Fibroblast of skin of left quadriceps (primary cell): ENCODE measurements at places on chromosomes 16 and 17.

GRCh38 chr17:21817791-21818364 lies 125.6 kb downstream of the KCNJ18 start:
- DNase-seq, result no peak

DNA sequence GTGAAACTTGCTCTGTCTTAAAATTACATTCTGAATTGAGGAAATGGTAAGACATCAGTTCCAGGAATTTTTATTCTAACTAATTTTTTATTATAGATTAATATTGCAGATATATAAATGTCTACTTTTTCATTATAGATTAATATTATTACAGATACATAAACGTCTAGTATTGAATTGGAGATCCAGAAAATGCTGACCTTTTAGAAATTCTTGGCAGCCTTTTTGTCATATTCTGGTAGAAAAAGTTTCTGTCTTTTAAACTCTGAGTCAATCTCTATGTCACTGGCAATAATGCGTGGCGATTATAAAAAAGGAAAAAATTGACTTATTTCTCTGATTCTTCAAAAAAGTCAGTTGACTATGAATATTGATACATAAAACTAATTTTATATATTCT lies 8.7 kb downstream of the ERCC4 start:
- DNase-seq, result no peak

DNA sequence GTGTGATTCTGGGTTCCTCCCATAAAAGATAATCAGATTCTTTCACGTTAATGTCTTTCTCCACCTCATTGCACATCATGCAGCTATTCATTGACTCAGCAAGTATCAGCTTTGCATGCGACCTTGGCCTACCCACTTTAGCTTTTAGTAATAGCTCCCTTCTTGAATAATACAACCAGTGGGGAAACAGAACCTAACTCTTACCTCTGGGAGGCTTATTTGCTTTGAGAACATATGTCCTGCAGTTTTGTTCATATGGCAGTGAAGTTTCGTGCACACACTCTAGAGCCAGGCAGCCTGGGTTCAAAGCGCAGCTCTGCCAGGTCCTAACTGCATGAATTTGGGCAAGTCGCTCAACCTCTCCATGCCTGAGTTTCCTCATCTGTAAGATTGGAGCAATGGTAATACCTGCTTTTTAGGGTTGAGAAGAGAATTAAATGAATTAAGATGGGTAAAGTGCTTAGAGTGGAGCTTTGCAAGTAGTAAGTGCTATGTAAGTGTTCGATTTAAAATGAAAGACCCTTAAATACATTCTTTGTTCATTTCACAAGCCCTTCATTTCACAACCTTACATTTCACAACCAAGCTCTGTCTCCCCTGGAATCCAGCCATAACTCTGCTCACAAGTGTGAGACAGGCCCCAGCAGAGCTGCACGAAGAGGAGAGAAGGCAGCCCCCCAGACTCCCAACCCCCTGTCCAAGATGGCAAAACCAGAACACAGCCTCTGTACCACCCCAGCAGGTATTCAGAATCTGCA lies 29.3 kb downstream of the MAPT start:
- DNase-seq, result peak; percentile 16

GRCh38 chr16:74709441-74709877 lies 8.8 kb upstream of the MLKL start:
- DNase-seq, result peak; percentile 30

DNA sequence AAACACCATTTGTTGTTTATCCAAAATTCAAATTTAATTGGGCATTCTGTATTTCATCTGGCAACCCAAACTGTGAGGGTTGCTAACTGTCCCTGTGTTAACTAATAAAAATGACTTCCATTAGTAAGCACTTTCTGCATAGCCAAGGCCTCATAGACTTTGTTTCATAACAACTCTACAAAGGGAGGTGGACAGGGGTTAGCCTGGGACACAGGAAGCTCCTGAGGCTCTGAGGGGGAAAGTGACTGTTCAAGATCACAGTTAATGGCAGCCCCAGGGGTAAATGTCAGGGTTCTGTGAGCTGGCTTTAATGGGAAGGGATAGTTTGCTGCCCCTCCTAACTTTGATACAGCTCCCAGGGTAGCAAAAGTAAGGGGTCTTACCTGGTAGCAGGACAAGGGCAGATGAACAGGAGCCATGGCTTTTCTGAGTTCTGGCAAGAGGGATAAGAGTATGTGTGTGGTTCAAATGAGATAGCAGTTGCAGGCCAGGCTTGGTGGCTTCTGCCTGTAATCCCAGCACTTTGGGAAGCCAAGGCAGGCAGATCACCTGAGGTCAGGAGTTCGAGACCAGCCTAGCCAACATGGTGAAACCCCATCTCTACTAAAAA lies 2.2 kb downstream of the HEATR9 start:
- peak; percentile 4 for DNase-seq

DNA sequence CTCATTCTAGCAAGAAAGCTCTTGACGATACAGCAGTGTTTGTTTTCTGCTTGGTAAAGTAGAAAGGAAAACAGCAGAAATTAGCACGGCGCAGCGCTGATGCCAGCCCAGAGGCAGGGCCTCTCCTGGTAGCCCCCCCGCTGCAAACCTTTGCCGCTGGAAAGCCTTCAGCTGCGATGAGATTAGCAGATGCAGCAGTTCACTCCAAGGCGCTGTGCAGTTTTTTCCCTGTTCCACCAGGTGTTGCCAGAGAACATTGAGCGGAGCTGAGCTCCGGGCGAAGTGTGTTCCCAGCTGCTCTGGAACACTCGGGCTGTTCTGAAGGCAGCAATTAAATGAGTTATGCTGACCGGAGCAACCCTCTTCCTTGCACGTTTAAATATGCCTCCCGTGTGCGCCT lies 72.5 kb downstream of the RBFOX1 start:
- DNase-seq, result peak; percentile 8

- no peak for DNase-seq
Observed at GRCh38 chr17:37360632-37361031, 15.2 kb upstream of the C17orf78 start.

GRCh38 chr17:40794466-40794865 lies 5.3 kb downstream of the KRT28 start:
- DNase-seq, result no peak

GRCh38 chr16:2785101-2785991 lies 2.0 kb downstream of the PRSS33 start:
- no peak for DNase-seq

DNA sequence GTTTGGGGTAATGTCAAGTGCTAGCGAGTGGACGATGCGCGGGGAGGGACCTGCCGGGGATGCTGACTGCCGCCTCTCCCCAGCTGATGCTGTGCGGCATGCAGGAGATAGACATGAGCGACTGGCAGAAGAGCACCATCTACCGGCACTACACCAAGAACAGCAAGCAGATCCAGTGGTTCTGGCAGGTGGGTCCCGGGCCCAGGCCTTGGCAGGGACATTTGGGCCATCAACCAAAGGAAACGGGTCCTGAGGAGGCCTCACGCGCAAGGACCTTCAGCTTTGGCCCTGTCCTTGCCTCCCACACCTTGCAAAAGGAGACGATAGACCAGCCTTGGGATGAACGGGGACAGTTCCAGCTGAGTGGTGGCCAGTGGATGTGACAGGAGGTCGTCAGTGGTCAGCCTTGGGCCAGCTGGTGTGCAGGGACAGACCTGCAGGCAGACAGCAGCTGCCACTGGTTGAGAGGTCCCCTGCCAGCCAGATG lies 13.6 kb upstream of the CLEC18A start:
- no peak for DNase-seq

- no peak for DNase-seq
Observed at GRCh38 chr17:79971651-79972050, 64.0 kb downstream of the TBC1D16 start.

DNA sequence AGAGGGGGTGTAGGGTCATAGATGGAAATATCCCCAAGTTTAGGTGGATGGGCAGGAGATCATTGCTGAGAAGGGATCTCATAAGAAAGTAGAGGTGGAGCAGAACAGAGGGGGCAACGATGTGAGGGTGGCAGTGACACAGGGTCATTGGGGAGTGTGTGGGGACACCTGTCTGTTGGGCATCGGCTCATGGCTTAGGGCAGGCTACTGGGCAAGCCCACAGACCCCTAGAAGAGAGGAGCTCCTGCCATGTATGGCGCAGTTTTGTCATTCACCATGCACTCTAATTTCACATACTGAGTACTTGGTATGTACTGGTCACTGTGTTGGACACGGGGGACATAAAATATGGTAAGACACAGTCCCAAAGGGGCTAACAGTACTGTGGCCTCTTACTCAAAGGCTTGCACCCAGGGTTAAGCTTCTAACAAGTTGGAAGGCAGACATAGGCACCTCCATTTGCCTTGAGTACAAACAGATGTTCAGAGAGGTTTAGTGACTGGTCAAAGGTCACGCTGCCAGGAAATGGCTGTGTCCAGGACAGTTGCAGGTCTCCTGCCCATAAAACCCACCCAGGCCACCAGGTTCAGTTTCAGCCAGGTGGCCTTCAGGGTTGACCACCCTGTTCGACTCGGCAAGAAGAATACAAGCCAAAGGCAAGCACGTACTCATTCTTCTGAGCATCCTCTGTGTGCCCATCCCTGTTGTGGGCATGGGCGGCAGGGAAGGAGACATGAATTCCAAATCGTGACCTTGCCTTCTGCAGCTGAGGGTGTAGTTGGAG lies 580.2 kb downstream of the KCNJ18 start:
- DNase-seq, result no peak

DNA sequence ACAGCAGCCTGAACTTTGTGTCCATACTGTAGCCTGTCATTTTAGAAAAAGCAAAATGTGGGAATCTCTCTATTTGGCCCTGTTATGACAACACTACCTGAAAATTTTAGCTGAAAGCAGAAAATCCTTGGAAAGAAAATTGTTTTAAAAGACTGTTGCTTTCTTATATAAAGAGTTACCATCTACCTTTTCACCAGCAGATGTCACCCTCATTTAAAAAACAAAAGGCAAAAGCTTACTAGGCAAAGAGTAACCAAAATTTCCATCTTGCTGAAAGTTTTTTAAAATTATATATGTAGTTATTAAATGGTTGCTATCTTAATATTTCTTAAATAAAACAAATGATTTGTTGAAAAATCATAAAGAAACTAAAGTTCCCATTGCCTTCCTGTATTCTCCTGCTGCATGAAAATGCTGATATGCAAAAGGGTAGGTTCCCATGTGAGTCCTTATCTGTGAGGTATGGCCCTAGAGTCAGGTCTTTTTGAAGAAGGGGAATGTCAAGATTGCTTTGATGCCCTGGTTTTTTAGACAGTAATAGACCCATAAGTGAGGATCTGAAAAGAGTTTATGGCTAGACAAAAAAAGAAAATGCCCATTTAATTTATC lies 61.0 kb downstream of the TNRC6C start:
- DNase-seq, result no peak

DNA sequence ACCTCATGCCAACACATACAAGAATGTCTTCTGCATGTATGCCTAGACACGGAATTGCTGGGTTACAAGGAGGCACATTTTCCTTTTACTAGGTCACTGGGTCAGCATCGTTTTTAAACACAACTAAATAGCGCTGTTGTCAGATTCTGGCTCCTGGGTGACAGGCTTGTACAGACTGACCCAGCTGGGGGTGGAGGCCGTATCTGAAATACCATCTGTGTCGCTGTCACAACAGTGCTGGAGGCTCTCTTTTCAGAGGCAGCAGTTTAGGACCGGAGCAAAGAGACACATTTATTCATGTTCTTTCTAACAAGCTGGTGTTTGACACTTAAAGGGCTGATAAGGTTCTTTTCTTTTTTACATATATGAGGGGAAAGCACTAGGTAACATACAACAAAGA lies 403.0 kb upstream of the ASIC2 start:
- DNase-seq, result no peak

DNA sequence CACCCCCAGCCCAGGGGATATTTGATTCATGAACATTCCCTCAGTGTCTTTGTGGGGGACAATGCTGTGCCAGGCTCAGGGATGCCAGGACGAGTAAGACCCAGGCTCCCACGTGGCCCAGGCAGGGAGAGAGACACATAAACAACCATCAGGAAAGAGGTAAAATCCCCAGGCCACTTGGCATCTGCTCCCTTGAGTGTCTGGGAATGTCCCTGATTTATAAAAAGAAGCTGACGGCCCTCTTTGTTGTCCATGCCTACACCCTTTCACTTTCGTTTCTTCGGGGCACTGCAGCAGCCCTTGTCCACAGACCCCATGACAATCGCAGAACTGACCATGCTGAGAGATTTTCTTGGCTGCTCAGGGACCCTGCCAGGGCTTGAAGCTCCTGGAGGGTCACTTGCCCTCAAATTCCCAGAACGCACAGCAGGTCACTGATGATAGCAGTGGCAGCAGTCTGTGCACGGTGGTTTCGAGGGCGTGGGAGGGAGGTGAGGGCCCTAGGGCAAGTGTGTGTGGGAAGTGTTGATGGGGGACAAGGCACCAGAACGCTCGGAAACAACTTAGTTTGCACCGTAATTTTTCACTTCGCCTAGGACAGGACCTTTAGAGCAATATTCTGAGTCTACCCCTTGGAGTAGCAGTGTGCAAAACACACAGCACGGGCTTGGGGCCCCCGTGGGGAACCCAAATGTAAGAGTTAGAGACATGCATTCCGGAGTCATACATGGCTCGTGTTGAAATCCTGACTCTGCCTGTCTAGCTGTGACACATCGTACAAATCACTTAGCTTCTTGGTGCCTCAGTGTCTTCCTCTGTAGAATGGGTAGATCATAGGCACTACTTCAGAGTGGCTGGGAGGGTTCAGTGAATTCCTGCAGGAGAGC lies 4.7 kb downstream of the NOD2 start:
- no peak for DNase-seq

GRCh38 chr16:82772215-82772614 lies 145.4 kb downstream of the CDH13 start:
- DNase-seq, result no peak

GRCh38 chr17:6168296-6168695 lies 98.1 kb downstream of the WSCD1 start:
- DNase-seq, result no peak

DNA sequence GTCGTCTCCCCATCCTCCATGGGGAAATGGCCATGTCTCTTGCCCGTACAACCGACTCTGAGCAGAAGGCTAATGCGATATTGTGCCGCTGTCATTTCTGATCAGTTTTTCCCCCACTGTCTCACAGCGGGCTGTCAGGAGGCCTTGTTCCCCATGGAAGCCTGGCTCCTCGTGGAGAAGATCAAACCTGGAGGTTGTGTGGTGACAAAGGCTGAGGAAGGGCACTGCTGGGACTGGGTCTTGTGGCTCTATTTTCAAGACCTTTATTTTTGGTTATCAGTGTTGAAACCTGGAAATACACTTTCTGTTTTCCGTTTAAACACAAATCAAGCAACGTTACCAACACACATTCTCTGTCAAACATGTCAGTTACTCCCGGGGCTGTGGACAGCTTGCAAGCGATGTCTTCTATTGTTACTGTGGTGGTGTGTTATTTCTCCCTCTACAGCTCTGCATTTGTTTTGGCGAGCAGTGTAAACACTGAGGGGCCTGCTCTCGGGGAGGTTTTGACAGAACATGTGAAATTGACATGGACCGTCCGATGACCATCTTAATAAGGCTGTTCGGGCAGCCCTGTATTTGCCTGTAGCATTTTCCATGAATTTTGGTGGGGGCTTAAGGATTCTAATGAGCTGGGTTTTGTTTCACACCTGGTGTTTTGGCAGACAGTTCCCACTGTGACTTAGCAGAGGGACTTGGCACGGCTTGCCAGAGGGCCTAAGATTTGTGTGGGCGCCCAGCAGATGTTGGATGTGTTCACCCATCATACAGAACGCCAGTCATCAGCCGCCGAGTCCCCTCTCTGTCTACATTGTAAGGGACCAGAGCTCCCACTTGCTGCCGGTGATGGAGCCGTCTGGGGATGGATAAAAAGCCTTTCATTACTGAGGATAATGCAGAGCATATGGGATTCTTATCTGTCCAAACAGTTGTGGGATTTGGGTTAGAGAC lies 12.5 kb downstream of the RBFOX1 start:
- no peak for DNase-seq
